T follicular helper cell (primary cell): ENCODE measurements at places on chromosomes 6 and 20.

DNA sequence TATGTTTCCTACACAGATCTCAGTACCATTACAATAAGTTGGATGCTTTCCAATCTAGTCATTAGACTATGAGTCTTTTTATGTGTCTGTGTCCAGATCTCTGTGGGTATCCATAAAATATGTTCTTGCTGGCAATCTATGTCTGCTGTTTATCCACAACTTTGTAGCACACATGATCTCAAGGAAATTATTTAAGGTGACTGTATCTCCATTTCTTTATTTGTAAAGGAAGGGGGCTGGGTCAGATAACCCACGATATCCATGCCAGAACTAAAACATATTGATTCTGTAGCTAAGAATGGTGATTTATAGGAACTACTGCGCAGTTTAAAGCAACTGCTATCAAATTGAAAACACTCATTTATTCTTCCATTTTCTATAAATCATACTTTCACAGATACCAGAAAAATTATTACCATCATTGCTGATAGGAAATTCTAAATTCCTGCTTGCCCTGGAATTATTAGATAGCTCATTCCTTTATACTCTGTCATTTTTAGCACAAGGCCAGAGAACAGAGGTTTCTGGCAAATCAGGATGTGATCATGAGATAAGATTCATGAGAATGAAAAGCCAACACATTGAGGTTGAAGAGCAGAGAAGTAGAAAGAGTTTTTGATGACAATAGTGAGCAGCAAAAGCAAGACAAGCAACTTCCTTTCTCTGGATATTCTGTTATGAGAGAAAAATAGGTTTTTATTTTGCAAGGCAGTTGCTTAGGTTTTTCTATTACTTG, 851.4 kb upstream of the CITED2 start:
- no peak for DNase-seq

DNA sequence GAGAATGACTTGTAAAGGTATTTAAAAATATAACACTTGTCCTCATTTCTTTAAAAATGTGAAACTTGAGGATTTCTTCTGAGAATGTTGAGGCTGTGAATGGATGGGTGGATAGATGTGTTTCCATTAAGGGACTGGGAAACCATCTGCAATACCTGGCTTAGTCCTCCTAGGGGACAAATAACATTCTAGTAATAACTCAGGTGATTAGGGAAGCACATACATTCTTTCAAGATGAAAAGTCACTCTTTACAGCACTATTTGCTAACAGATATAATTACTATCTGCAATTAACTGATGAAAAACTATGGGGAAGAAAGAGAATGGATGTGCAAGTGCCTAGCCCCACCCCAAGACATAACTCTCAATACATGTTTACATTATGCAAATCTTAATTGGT, 542.3 kb downstream of the CD83 start:
- no peak for DNase-seq

DNA sequence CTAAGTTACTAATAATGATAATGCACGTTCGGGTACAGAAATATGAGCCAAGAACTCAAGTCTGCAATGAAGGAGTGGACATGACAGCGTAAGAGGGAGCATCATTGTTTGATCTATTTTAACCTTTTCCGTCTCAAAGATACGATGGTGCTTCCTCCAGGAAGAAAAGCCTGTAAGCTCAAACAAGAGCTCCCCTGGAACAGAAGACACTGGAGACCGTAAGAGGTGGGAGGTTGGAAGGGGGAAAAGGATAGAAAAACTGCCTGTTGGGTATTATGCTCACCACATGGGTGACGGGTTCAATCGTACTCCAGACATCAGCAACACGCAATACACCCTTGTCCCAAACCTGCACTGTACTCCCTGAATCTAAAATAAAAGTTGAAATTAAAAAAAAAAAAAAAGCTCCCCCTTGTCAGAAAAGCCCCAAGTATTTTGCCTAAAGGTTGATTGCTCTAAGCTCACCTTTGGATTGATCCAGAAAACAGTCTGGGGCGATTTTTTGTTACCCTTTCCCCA, 180.5 kb downstream of the TRIM27 start:
- no peak for DNase-seq

DNA sequence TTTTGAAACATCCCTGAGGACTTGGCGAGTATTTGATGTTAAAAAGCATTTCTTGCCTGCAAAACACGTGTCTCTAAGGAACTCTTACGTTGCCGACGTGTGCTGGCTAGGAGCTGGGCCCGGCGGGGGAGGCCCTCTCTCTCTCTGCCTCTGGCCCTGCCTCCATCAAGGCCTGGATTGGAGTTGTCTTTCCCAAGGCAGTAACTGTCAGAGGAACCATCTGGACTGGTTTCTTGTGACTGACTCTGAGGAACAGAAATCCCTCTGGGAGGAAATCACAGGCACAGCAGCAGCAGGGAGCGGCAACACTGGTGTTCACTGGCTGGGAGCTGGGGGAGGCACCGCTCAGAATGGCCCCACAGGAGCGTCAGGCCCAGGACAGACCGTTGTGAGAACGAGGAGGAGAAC, 244.2 kb downstream of the NRN1 start:
- DNase-seq = no peak

- no peak for DNase-seq
These were observed 16.8 kb downstream of the EBF4 start for GRCh38 chr20:2709205-2709981.

GRCh38 chr6:71852948-71853347, 33.4 kb upstream of the RIMS1 start:
- DNase-seq = no peak

DNA sequence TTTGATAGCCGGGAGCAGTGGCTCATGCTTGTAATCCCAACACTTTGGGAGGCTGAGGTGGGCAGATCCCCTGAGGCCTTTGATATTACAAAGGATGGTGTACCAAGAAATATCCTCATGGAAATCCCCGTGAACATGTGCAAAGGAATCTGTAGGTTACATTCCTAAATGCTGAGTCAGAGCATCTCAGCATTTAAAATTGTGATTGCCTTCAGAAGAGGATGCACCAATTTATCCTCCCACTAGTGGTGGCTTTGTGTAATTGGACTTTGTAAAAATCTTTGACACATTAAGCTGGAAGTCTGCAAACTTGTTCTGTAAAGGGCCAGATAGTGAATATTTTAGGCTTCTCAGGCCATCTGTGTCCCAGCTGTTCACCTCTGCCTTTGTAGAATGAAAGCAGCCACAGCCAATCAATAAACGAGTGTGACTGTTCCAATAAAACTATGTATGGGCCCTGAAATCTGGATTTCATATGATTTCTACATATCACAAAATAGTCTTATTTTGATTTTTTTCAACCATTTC, 11.8 kb downstream of the TMEM14B start:
- DNase-seq = no peak

DNA sequence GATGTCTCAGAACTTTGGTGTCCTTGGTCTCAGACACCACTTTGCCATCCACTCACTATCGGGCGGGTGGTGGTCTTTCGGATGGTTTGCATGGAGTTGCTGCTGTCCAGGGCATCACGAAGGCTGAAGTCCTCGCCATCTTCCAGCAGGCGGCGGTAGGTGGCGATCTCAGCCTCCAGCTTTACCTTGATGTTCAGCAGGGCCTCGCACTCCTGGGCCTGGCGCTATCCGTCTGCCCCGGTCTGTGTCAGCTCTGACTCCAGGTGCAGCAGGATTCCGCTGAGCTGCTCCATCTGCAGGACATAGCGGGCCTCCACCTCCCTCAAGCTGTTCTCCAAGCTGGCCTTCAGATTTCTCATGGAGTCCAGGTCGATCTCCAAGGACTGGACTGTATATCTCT, 36.0 kb downstream of the ZNF311 start:
- DNase-seq = no peak

- no peak for DNase-seq
These were observed 421.9 kb downstream of the PREX1 start for GRCh38 chr20:48405909-48406308.

DNA sequence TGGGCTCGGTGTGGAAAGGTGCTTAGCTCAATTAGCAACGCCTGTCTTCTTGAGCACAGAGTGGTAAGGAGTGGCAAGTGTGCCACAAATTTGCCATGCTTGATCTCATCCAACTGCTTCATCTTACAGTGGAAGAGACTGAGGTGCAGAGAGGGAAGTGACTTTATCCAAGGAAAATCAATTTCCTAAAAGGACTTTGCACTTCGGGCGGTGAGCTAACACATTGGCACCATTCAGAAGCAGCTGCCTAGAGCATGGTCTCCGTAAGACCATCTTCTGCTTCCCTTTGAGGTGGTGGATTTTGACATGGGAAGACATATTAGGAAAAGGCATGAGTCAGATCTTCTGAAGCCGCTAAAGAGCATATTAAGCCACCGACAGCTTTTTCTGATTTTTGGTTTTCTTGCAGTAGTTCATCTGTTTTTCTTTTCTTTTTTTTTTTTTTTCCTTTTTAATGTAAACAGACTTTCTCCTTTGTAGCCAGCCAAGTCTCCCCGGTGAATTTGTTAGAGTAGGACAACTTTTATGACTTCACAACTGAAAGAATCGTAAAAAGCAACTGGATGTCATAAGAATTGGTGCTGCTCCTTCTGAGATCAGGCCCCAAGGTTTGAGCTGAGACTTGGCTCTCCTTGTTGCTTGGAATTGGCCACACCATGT, 273.2 kb downstream of the CDC5L start:
- no peak for DNase-seq

GRCh38 chr6:101422811-101423210, 29.3 kb downstream of the GRIK2 start:
- no peak for DNase-seq

- no peak for DNase-seq
These were observed 251.5 kb downstream of the DHX35 start for GRCh38 chr20:39213476-39214145.

GRCh38 chr6:109790131-109790530, 99.0 kb downstream of the FIG4 start:
- no peak for DNase-seq

GRCh38 chr20:52766645-52767435, 205.3 kb upstream of the TSHZ2 start:
- no peak for DNase-seq

- DNase-seq = no peak
These were observed 350.4 kb downstream of the HACE1 start for GRCh38 chr6:104509355-104509754.

DNA sequence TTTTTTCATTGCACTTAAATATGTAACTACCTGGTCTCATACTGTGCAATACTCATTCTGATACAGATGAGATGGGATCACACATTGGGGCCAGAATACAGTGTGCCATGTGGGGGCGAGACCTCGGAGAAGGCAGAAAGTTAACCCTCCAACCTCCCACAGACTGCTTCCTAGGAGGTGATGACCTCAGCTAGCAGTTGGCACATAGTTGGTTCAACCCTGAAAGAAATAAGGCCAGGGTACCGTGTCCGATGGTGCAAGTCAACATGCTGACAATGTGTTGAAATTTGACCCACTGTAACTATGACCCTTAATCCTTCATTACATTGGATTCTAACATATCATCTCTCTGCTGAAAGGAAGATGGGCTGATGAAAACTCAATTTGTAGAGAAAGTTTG, 61.9 kb downstream of the GJA10 start:
- DNase-seq = no peak

DNA sequence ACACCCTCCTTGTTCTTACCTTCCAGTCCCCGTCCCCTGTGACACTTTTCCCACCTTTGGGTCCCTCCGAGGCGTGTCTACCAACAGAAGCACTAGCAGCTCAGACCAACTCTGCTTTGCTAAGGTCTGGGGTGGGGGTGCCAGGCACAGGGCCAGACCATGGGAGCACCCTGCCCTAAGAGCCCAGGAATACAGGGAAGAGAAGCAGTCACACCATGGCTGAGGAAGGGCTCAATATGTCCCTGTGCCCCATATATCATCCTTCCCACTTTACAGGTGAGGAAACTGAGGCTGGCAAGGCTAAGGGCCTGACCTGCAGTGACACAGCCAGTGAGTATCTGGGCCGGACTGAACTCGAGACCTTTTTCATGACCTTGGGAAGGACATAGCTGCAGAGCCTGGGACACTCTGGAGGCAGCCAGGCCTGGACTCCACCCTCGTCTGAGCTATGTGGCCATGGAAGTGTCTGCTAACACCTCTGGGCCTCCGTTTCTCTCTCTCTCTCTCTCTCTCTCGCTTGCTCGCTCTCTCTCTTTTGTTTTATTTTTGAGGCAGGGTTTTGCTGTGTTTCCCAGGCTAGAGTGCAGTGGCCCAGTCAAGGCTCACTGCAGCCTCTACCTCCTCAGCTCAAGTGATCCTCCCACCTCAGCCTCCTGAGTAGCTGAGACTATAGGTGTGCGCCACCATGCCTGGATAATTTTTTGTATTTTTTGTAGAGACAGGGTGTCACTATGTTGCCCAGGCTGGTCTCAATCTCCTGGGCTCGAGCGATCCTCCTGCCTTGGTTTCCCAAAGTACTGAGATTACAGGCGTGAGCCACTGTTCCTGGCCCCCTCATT, 156.7 kb downstream of the GRM4 start:
- no peak for DNase-seq

- peak; percentile 31 for DNase-seq
These were observed 27.0 kb downstream of the TRIM27 start for GRCh38 chr6:28896505-28897368.

DNA sequence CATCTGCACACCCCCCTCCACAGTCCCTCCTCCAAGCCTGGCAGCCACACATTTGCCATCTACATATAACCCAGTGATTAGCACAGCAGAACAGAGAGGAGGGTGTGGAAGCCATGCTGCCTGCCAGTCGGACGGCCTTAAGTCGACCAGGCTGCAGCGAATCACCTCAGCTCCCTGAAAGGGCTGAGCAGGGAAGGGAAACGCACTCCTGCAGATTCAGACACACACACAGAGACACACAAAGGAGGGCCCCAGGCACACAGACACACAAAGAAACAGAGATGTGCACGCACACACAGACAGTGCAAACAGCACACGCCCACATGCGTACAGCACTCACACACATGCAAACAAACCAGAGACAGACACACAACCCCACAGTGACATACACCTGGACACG, 11.2 kb upstream of the SIRPA start:
- DNase-seq = no peak

- DNase-seq = no peak
These were observed 7.3 kb downstream of the RNF24 start for GRCh38 chr20:4008026-4008413.
